ENCODE measurements at places on chromosomes 16 and 17.

DNA sequence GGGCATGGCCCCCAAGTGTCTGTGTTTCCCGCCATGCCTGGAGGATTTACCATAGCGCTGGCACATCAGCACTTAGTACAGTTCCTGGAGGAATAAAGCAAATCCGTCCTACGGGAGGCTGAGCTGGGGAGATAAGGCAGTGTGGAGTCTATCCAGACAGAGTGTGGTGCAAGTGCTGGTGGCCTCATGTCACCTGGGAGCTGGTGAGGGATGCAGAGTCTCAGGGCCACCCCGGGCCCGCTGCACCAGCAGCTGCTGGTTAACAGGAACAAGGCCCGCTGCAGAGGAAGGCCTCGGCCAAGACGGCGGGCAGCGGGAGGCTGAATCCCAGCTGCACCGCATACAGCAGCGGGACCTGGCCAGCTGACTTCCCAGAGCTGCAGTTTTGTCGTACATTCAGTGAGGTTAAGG lies 57.3 kb upstream of the CDC42EP4 start:
- DNase-seq = no peak

DNA sequence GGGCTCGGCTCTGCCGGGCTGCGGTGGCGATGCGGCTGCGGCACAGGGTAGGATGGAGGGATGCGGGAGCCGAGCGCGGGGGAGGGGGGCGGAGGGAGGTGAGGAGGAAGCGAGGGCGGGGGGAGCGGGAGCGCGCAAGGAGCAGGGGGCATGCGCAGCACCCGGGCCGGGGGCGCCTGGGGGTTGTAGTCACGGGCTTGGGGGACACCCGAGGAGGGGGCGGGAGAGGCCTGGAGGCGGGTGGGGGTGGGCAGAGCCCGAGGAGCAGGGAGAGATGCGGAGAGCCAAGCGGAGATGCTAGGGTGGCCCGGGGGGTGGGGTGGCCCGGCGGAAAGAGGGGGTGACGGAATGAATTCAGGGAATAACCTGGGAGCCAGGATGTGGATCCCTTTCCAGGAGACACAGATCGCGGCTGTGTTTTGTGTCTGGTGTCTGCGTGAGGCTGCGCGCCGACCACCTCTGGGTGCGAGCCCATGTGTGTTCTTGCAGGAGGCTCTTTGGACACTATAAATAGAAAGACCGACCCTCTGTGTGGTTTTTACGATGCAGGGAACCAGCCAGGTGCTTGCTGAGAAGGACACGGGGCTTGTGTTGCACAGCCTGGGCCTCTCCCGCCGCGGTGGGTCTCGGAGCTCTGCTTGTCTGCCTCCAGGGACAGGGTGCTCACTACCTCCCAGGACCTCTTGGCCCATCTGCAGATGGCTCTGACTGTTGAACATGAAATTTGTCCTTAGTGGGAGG lies at the start of gene STX1B:
TSS of gene STX1B (minus strand) at position 54 of the 741 bp plus-strand sequence. CDS start 242 bp downstream, outside the sequence.
- DNase-seq = no peak

GRCh38 chr16:19474617-19475016 lies 47.3 kb downstream of the GDE1 start:
- no peak for DNase-seq

GRCh38 chr17:52035336-52035915 lies 123.1 kb downstream of the CA10 start:
- no peak for DNase-seq

DNA sequence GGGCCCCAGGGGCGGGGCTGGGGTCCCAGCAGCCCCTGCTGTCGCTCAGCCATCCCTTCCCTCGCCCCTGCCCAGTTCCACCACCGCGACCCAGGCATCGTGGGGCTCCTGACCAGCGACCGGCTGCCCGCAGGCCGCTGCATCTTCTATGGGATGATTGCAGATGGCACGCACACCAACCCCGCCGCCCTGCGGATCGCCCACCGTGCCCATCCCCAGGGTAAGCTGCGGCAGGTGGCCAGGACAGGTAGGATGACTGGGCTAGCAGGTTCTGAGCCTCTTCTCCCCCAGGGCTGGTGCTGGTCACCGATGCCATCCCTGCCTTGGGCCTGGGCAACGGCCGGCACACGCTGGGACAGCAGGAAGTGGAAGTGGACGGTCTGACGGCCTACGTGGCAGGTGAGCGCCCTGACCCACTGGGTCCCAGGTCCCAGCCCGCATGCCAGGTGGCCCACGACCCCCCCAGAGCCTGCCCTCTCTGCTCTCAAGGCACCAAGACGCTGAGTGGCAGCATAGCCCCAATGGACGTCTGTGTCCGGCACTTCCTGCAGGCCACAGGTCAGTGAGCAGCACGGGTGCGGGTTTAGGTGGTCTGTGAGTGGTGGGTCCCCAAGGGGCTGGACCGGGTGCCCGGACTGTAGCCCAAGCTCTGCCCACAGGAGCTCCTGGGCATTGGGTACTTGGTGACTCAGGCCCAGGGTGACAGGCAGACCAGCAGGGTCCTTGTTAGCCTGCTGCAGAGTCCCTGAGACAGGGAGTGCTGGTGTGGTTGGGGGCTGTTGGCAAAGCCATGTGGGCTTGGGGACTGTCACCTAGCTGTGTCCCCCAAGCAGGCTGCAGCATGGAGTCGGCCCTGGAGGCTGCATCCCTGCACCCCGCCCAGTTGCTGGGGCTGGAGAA lies 2.8 kb downstream of the CEMP1 start:
- DNase-seq = no peak

DNA sequence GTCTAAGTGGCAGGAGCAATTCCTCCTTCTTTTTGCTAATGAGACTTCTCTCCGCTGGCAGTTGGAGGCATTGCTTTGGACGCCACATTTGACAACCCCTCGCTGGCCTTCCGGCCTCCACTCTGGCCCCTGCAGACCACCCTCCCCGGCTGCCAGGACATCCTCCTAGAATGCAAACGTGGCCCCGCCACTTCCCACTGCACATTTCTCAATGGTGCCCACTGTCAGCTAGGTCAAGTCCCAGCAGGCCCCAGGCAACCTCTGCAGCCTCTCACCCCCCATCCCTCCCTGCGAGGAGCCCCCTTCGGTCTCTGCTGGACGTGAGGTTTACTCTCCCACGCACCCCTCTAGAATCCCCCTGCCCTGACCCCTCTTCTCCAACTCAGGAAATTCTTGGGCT lies 250.3 kb downstream of the FOXL1 start:
- no peak for DNase-seq

DNA sequence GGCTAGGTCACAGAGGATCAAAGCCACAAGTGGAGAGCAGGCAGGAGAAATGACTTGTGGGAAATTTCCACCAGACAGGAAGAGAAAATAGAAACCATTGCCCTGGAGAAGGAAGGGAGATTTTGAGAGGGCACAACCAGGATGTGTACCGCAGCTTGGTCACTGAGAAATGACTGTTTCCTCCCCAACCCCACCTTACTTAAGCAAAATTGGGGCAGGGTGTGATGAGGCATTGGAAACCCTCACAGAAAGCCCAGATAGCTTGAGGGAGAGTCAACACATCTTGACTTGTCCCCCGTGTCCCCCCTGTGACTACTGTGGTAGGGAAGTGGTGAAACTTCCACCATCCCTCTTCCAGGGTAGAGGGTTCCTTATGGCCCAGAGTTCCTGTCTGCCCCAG lies 113.5 kb upstream of the FAM20A start:
- no peak for DNase-seq

GRCh38 chr17:21021208-21021803 lies 21.5 kb downstream of the USP22 start:
- DNase-seq = no peak

DNA sequence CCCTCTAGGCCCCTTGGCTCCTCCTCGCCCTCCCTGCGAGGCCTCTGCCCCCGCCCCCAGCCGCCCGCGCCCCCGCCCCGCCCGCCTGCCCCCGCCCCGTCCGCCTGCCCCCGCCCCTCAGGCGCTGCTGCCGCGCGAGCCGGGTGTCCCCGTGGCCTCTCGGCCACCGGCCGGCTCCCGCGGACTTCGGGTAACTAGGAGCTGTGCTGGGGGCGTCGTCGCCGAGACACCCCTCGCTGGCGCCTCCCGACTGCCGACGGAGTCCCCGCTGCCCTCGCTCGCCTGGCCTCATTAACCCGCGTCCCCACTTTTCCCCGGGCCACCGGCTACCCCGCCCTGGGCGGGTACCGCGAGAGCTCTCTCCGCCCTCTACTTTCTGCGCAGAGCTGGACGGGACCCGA lies at the start of gene TLCD1:
TSS of gene TLCD1 (minus strand) at position 8 of the 401 bp plus-strand sequence. CDS start 136 bp downstream, outside the sequence.
- no peak for DNase-seq

GRCh38 chr17:17134051-17134956 lies 71.8 kb downstream of the PLD6 start:
- DNase-seq = no peak

DNA sequence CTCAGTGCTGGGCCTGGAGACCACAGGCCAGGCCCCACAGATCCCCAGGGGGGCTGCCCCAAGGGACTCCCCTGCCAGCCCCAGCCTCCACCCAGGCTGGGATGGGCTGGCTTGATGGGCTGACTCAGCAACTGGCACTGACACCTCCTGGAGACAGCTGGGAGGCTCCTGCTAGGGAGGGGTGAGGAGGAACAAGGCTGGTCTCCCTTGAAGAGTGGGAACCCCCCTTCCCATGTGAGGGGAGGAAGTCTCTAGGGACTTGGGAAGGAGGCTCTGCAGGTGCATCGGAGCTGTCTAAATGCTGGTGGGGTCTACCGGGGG lies 10.4 kb downstream of the NHERF1 start:
- DNase-seq = no peak

- DNase-seq = no peak
Measured at GRCh38 chr16:75745823-75746222, 19.5 kb upstream of the CPHXL start.

DNA sequence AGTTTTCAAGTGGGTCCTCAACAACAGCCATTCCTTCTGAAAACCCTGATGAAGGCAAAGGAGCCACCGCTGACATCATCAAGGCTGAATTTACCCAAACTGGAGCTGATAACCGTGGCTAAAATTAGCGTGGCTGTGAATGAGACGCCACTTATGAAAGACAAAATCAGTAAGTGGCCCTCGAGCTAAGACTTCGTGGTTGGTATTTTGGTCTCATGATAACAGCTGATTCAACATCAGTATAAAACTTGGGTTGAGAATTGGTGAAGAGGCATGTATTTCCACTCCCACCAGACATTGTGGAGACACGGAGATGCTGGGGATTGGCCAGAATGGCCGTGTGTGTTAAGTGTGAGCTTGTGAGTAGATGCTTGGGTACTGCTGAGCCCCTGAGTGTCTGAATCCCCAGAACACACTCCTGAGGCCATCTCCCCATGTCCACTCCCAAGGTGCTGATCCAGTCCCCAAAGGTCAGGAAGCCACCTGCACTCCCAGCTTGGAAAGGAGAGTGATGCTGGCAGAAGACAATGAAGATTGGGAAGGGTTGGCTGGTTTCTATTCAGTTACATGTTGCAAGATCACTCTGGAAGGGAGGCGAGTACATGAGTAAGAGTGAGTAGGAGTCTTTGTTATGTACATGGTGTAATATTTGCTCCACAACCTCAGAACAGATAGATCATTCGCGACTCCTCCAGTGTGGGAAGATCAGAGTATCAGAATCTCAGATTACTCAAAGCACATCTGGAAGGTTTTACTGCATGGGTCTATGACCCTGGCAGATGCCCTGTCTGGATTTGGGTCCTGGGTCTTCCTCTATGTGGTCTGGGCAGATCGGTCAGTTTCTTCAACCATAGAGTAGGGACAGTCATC lies 207.7 kb downstream of the HS3ST3A1 start:
- no peak for DNase-seq

DNA sequence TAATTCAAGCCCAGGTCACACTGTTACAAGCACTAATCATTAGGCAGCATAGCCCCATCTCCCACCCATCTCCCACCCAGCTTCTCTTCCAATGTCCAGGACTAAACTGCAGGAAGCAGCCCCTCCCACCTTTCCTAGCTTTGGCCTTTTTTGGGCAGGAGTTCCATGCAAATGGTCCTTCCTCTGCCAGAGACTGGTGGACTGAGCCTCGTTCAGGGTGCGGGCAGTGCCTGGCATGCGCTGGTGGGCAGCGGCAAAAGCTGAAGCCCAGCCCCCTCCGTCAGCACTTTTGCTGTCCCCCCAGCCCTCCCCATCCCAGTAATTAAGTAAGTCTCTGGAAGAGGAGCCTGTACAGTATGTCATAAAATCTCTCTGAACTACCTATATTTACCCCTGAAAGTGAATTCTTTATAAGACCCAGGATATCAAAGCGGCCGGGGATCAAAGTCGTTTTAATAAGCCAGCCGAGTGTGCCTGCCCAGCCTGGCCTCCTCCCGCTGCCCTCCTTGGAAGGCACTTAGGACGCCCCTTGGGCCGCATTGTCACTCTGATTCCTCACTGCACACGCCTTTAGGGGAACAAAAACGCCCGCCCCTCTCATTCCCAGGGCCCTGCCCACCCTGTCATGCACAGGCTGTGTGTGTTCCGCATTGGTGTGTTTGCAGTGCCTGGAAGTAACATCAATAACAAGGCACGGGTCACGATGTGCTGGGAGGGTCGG lies 109.9 kb downstream of the IRX5 start:
- DNase-seq = no peak

GRCh38 chr17:29077320-29077719 lies 34.4 kb downstream of the PIPOX start:
- no peak for DNase-seq

DNA sequence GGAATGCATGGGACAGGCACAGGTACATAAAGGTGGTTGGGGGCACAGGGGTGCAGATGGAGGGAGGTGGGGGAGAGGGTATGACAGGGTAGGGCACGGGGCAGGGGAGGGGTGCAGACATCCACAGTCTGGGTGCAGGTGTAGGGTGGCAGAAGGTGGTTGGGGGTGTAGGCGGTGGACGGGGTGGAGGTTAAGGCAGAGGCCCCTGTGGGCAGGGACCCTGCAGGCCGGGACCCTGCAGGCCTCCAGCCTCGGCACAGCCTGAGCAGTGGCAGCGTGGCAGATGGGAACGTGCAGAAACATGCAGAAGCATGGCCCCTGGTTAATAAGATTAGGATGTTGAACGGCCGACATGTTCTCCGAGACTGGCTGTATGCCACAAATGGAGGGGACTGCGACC lies 115.2 kb downstream of the RBFOX3 start:
- no peak for DNase-seq

GRCh38 chr16:57578521-57579360 lies 36.3 kb downstream of the ADGRG5 start:
- no peak for DNase-seq

DNA sequence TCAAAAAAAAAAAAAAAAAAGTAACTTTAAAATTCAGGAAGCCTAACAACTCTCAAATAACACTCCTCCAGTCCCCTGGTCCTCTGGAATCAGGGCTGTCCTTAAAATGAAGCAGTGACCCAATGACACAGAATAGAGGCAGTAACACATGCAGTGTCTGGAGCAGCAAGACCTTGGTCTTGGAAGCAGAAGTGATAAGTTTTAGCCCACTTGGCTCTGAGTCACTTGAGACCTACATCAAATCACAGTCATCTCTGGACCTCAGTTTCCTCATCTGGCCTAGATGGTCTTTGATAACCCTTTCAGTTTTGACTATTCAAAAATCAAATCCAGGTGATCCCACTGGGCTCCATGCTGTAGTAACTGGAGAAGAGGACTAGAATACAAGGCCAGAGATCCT lies 39.0 kb downstream of the LYRM1 start:
- DNase-seq = no peak
